Stimulated activated CD8-positive, alpha-beta memory T cell treated with anti-CD3 and anti-CD28 coated beads, Interleukin-4, amount 100 ng/mL, for 24 hours (primary cell): ENCODE measurements at places on chromosomes 3 and 15.

- DNase-seq: no peak
Measured at GRCh38 chr3:108008931-108009639, 81.7 kb downstream of the CD47 start.

GRCh38 chr3:152909180-152909883, 74.4 kb downstream of the P2RY1 start:
- DNase-seq: no peak

- no peak for DNase-seq
Measured at GRCh38 chr15:66891776-66892175, 173.6 kb upstream of the SMAD3 start.

DNA sequence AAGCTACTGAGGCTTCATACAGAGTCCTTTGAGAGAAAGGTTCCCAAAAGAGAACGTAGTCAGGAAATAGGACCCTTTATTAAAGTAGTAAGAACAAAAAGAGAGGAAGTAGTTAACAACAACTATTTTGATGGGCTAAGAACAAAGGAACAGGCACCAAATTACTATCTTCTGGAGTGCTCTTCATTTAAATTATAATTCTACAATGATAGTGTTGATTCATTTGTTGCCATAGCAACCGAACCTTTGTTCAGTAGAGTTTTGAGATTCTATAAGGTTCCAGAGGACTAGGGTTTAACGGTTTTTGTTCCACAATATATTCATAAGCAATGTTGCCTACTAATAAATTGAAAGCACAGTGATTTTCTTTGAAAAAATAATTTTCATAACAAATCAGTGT, 78.8 kb downstream of the CMSS1 start:
- DNase-seq: no peak

DNA sequence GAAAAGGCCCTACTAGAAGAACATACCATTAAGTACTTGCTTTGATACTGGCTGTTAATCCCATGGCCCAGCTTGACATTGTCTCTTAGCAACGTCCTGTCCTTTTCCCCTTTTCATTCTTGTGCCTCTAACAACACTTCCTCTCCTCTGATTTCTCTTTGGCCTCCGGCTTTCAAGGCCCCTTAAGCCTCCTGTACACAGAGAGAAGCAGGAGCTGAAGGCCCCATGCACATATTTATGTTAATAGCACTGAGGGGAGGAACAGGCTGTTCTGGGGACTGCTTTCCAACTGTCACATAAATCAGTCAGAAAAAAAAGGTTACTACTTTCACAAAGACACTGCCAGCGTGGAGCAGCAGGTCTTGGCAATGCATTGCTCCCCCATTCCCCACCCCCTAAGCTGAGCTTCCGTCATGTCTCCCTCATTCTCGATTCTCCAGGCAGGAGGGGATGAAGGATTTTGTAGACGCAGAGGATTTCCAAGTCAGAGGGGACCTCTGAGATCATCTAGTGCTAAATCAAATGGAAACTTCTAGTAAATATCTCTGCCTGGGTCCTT, 257.4 kb upstream of the ADAMTS9 start:
- DNase-seq: no peak

DNA sequence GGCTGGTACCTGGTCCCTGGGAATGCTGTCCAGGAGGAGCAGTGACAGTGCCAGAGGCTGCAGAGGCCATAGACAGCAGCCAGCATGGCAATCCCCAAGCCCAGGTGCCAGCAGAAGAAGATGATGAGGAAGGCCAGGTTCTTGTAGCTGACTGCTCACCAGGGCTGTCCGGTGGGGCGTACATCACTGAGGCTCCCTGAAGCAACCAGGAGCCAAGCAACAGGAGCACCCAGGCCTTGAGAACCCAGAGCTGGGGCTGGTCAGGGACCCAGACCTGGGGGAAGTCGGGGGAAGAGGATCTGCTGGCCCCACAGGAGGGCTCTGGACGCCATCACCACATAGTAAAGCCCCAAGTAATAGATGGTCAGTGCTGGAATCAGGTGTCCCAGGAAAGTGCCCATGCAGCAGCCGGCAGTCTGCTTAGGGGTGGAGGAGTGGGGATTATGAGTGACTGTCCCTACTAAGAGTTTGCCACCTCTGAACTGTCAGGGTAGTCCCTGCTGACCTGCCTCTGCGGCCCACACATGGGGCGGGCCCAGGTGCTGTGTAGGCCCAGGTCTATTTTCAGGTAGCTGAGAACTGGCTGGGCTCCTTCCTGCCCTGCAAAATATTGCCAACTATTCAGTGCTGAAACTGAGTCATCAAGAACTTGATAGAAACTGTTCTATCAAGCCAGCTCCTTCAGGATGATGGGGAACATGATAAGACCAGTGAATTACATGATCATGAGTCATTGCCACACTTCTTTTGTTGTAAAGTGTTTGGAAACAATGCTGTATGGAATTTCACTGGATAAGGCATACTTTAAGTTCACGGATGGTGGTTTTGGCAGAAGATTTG, 68.7 kb downstream of the CHRD start:
- DNase-seq: no peak

- DNase-seq: no peak
Measured at GRCh38 chr3:81602781-81603180, 158.7 kb downstream of the GBE1 start.

DNA sequence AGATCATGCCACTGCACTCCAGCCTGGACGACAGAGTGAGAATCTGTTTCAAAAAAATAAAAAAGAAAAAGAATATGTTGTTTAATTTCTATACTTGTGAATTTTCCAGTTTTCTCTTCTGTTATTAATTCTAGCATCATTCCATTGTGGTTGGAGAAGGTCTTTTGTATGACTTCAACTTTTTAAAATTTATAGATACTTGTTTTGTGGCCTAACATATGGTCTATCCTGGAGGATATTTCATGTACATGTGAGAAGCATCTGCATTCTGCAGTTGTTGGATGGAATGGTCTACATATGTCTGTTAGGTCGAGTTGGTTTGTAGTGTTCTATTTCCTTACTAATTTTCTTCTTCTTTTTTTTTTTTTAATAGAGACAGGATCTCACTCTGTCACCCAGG, 35.6 kb downstream of the MAP1A start:
- no peak for DNase-seq

DNA sequence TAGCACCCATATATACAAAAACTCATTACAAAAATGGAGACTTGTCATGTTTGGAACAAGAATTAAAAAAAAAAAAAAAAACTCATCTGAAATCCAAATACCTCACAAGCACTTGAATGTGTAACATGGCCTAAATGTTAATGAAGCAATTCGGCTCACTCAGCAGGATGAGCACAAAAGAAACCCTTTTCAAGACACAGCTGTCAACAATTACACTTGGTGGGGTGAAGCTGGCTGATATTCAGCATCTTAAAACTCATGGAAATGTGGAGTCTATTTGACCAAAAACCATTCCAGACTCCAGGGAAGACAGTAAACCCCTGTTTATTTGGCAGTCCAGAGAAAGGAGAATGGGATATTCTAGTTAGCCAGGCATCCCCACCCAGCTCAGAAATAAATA, 205.4 kb upstream of the TSC22D2 start:
- DNase-seq: no peak

- no peak for DNase-seq
Measured at GRCh38 chr3:55720614-55721013, 233.5 kb upstream of the WNT5A start.

DNA sequence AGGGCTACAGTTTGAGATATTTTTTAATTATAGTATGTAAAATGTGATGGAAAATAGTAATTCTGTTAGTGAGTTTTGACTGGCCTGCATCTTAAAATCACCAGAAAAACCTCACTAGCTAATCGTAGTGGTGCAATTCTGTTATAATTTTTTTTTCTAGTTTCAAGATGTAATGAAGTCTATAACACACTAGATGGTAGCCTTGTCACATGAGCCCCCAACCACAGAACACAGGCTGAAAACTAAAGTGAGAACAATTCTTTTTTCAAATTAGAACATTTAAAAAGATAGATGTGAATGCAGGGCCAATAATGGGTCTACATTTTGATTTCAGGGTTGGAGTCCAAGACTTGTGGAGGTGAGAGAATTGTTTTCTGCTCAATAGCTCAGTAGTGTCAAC, 83.3 kb upstream of the KCNH8 start:
- DNase-seq: no peak

GRCh38 chr3:425079-425478, 228.5 kb downstream of the CHL1 start:
- DNase-seq: no peak

GRCh38 chr3:35659768-35660167, 20.4 kb downstream of the ARPP21 start:
- no peak for DNase-seq

DNA sequence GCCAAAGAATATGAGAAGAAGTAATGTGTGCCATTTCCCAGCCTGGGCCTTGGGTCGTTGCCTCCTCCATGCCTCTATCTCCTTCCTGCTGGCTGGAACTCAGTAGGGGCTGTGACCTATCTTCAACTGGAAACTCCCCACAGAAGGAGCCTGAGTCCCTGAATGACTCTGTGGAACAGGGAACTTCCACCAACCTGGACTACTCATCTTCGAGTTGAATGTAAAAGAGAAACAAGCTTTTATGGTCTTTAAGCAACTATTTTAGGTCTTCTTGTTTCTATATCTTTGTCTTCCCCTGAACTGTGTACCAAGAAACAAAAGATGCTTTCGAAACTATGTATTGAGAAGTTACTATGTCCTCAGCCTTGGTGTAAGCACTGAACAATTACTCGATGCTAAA, 355.3 kb upstream of the NR2F2 start:
- DNase-seq: no peak

- DNase-seq: no peak
Measured at GRCh38 chr3:56428667-56429066, 39.6 kb downstream of the ERC2 start.

DNA sequence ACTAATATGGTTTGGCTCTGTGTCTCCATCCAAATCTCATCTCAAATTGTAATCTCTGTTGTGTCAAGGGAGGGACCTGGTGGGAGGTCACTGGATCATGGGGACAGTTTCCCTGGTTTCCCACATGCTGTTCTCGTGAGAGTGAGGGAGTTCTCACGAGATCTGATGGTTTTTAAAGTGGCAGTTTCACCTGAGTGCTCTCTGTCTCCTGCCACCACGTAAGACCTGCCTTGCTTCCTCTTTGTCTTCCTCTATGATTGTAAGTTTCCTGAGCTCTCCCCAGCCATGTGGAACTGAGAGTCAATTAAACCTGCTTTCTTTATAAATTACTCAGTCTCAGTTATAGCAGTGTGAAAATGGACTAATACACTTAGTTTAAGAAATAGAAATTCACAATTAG, 228.9 kb downstream of the CD47 start:
- no peak for DNase-seq

GRCh38 chr3:141091426-141091825, 40.3 kb downstream of the SPSB4 start:
- DNase-seq: no peak

DNA sequence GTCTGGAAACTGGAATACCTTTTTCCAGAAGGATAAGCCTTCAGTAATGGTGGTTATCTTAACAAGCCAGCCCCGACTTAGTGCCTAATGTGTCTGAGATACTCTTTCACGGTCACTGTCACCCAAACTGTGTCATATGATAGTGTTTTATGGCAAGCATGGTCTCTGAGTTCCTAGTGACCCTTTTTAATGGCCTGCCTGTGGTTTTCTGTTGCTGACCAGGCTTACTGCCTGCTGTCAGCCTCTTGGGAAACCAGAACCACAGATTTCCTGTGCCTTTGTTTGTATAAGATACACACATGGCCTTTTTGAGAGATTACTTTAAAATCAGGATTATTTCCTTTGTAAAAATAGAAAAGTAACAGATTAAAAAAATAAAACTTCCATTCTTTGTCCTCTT, 22.4 kb downstream of the HPS3 start:
- DNase-seq: no peak

DNA sequence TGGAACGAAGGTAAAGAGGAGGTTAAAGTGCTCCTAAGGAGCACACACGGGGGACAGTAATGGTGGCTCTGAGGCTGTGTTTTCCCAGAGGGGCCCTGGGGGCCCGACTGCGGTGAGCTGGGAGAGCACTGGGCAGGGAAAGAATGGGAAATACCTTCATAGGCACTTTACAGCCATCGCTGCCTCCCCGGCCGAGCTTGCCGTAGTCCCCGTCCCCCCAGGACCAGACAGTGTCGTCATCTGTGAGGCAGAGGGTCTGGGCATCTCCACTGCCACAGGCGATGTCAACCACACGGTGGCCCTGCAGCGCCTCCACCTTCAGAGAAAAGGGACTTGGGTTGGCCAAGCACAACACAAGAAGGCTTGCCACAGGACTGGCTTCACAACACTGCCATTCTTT, 32.8 kb upstream of the OCA2 start:
- no peak for DNase-seq

DNA sequence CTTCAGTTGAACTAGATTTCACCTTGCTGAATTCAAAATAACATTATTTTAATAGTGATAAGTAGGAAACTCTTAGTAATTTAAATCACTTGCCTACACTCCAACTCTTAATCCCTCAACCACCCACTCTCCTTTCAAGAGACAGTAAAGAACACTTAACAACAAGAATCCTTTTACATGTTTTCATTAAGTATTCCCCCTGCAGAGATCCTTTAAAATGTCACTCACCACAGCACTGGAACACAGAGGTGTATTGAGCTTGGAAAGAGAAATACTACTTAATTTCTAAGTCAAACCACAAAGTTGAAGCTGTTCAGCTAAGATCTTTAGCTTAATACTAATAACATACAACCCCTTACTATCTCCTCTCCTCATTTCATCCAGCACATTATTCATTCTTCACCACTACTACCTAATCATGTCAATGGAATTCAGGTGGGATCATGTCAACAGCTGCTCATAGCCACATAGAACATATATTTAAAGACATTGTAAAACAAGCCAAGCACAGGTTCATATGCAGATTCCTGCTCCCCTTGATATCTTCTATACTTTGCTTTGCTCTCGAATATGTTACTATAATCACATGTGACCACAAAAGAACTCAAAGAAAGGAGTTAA, 40.5 kb downstream of the IMPG2 start:
- no peak for DNase-seq

- DNase-seq: no peak
Measured at GRCh38 chr3:127193775-127194174, 844 bp downstream of the PRR23E start.

GRCh38 chr3:53163444-53164387, 2.7 kb downstream of the PRKCD start:
- no peak for DNase-seq
